ENCODE measurements at places on chromosomes 7 and 10.

- DNase-seq: no peak
Measured at GRCh38 chr10:12788277-12788676, 213.2 kb downstream of the CCDC3 start.

DNA sequence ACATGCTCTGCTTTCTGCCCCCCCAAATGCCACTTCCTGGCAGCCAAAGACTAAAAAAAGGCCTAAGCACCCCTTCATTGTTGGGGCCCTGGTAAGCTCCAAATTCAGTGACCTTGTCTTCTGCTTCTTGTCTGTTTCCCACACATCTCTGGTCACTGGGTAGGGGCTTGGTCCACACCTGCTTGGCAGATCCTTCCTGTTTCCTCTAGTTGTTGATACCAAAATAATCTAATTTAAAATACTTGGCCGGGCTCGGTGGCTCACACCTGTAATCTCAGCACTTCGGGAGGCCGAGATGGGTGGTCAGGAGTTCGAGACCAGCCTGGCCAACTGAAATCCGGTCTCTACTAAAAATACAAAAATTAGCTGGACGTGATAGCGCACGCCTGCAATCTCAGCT is 130.6 kb downstream of the CAMK1D start:
- DNase-seq: no peak

DNA sequence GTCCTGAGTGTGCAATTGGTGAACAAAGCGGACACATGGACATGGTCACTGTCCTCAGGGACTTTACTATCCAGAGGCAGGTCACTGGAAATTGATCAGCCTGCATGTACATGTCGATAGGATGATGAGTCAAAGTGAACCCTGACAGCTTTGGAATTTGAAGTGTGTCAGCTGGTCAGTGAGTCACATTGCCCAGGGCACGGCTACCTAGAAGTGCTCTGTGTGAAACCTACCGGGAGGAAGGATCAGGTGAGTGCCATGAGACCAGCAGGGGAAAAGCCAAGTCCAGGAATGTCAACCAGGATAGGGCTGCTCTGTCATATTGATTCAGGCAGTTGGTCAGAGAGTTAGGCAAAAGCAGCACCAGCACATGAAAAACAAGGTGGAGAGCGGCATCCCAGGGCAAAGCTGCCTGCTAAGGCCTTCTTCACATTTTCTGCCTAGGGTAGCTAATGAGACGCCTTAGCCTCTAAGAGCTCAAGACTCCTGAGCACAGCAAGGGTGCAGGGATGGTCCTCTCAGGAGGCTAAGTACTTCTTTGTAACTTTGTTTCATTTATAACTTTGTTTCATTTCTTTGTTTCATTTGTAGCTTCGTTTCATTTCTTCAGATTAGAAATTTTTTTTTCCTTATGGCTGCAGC is 19.4 kb upstream of the PDCD4 start:
- no peak for DNase-seq

GRCh38 chr7:43004082-43004481 is 71.9 kb downstream of the MRPL32 start:
- DNase-seq: no peak

DNA sequence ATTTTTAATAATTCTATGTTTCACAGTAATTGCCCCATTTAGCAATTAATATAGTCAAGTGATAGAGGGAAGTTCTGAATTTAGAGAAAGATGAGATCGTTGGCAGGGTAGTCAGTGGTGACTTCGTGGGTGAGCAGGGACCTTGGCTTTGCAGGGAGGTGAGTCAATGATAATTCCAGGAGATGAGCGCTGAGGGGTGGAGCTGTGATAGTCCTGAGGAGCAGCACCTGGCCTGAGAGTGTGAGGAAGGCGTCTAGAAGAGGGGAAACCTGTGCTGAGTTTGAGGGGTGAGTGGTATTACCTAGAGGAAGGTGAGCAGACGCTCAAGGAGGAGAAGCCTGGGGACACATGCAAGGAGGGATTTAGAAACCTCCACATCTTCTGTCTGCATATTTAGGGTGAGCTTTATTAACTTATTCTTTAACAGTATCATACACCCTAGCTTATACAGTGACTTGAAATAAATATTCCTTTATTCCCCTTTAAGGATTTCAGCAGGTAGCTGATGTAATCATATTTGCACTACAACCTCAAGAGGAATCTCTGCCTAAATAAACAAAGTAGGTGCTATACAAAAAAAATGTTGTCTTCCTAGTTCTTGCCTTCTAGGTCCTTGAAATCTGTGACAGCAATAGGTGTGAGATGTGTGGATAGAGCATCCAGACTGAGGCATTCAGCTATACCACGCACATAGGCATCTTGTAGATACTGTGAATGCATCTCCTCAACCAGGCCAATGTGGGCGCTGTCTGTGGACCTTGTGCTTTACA is 2.1 kb upstream of the TRIL start:
- DNase-seq: no peak

DNA sequence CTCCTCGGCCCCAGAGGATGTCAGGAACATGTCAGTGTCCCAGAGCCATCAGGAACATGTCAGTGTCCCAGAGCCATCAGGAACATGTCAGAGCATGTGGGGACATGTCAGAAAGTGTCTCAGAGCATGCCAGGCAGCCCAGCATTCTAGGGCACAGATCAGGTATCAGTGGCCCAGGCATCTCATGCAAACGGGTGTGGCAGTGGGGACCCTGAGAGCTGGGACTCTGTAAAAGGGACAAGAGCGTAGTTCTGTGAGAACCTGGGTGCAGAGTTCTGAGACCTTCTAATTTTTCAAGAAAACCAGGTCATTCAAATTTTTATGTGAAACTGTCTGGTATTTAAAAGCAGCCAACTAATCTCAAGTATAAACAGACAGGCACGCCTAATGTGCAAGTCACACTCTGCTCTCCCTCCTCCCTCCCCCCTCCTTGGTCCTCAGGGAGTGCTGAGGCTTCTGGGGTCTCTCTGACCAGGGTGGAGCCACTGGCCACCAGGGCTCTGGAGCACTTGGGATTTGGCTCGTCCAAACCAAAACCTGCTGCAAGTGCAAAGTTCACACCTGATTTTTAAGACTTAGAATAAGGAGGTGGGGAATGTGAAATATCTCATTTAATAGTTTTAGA is 64.6 kb downstream of the ALOX5 start:
- DNase-seq: no peak

DNA sequence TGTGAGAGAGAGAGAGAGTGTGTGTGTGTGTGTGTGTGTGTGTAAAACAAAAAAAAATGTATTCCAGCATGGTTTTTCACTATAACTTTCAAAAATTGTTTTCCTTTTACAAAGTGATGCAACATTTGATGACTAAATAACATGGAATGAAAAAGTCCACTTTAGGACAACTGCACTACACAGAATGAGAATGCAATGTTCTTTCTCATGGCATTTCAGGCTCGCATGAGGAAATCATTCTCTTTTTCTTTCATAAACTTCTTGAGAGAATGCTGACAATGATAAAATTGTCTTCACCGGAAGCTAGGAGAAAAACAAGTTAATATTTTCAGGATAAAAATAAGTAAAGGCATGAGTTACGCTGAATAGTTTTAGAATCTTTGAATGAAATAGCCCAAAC is 53.7 kb downstream of the SLC16A12 start:
- DNase-seq: no peak

- DNase-seq: peak; percentile 83
Measured at GRCh38 chr10:45420453-45421192, 46.6 kb downstream of the ALOX5 start.

GRCh38 chr7:19851504-19851903 is 78.1 kb upstream of the TMEM196 start:
- no peak for DNase-seq

DNA sequence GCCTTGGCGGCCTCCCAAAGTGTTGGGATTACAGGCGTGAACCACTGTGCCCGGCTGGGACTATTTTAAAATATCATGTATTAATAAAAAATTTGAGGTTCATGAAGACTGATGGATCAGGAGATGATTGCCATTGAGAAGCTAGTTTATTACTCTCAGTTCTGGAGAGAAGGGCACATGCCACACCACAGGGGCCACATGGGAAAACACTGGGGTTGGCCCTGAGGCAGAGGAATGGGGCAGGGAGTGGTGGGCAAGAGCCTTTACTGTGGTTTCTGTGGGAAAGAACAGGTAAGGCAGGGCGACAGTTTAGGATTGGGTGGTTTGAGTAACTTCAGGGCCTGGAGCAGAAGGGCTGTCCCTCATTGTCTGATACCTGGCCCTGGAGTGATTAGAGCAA is 6.8 kb upstream of the TBRG4 start:
- DNase-seq: no peak

DNA sequence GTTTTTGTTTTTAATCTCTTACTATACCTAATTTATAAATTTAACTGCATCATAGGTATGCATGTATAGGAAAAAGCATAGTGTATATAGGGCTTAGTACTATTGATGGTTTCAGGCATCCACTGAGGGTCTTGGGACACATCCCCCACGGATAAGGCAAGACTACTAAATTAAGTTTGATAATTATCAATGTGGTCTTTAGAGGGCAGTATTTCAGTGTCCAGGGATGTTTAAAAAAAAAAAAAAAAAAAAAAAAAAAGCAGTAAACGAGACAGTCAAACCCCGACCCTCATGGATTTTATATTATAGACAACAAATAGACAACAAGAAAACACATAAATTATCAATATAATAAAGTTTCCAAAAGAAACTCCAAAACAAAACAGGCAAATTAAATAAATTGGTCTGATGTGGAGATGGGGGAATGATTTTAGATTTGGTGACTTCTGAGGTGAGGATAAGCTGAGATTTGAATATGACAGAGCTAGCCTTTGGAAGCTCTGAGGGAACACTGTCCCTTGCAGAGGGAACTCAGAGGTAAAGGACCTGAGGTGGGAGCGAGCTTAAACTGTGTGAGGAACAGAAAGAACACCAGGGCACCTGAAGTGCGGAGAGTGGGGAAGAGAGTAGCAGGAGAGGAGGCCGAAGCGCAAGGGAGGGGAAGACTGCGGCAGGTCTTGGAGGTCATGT is 14.8 kb downstream of the ACSM6 start:
- no peak for DNase-seq

- no peak for DNase-seq
Measured at GRCh38 chr7:130435311-130435854, 5.4 kb downstream of the CEP41 start.

DNA sequence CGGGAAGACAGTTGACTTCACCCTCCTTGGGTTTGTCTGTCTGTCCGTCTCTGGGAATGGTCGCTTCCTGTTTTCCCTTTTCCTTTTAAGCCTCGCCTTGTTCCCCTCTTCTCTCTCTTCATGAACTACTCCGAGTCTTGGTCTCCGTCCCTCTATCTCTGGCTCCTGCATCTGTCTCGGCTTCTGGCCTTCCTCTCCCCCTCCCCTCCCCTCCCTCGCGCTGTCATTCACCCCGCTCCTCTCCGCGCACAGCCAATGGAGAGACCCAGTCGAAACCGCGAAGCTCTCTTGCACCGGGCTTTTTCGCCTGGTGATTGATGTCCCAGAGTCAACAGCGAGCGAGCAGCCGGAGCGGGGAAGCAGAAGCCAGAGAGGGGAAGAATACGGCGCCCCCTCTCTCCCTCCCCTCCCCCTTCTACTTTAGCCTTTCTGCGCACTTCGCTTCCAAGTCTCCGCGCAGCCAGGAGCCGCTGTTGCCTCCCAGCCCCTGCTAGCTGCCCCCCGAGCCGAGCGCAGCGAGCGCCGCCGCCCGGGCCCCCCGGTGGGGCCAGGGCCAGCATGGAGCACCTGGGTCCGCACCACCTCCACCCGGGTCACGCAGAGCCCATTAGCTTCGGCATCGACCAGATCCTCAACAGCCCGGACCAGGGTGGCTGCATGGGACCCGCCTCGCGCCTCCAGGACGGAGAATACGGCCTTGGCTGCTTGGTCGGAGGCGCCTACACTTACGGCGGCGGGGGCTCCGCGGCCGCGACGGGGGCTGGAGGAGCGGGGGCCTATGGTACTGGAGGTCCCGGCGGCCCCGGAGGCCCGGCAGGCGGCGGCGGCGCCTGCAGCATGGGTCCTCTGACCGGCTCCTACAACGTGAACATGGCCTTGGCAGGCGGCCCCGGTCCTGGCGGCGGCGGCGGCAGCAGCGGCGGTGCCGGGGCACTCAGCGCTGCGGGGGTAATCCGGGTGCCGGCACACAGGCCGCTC is at the start of gene TLX1:
Gene TLX1 (plus strand): TSS at position 317 of the 978 bp plus-strand sequence. CDS start 242 bp downstream, at position 559.
- no peak for DNase-seq

- DNase-seq: no peak
Measured at GRCh38 chr10:74104996-74105395, 45.6 kb downstream of the AP3M1 start.

DNA sequence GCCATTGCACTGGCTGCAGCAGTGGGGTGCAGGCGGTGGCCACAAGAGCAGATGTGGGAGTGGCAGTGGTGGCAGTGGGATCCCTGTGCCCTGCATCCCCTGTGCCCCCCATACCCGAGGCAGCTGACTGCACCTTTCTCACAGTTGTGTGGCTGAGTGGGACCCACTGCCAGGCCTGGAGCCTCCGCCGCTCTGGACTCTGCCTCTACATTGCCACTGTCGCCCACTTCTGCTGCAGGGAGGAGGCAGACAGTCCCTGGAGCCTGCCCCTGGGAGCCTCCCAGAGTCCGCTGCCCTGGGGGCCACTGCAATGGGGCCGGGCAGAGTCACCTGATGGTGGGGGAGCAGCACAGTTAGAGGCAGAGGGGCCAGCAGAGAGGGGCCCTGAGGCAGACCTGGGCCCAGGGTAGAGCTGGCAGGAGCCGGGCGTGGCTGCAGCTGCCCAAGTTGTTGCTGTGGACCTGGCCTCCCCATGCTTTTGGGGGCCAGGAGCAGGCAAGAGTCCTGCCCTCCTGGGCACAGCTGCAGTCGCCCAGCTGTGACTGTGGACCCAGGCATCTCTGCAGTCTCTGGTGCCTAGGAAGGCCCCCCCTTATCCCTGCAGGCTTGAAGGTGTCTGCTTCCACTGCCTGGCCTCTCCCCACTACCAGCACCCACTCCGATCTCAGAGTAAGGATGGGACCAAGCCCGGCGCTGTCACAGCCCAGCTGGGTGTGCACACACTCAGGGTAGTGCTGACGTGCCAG is 22.2 kb downstream of the FAM241B start:
- no peak for DNase-seq

DNA sequence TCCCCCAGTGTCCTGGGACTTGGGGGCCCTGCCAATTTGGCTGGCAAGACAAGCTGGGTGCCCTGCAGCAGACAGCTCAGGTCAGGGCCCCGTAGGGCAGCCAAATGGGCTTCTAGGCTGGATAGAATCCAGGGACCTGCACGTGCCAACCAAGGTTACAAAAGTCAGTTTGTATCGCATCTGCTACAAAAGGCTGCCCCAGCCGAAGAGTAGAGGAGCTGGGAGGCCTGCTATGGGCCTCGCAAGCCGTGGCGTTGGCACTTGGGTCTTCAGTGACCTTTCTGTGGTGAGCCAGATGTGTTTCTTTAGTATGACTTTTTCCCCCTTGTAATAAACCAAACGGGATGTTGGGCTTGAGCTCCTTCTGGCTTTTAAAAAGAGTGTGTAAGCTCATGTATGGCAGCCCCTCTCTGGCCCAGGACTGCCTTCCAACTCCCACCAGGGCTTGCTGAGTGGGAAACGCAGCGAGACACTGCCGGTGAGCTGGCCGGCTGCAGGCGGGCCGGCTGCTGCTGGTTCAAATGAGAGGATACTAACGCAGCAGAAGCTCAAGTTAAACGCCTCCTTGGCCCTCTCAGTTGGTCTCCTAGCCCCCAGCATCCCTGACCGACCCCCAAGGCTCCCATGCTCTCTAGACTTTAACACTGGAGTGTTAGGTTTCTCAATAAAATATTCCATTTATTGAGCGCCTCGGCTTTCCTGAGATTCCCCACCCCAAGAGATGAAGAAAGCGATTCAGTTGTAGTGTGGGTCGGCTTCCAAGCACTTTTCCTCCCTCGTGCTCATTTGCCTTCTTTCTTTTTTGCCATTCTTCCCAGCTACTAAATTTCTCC is 3.1 kb upstream of the HOXA10 start:
- DNase-seq: no peak
